ENCODE measurements at places on chromosomes 5 and 9. TPM values are rescaled to one million over a fixed set of nuclear protein-coding genes. Genes with fewer than 3 reads are reported as not detected.

DNA sequence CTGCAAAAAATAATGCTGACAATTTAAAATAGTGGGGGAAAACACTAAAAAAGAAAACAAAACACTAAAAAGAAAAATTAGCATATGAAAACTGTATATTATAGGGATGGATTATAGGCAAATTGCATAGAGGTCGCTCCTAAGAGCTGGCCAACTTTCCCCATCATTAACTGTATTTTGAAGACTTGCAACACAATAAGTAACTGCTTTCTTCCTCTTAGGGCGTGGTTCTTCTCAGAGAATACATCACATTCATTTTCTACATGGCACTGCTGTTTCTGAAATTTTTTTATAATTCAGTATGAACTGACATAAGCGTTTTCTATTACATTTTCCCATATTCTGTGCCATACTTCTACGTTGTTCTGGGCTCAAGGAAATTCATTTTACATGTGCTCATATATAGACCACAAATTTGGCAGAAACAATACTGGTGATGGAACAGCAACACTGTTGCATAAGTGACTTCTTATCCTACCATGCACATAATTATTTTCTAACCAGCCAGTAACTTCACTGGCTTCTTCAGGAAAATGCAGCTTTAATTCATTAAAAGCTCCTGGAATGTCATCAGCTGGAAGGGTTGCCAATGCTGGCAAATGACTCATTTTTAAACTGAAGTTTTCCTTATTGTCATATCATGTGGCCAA is 171.2 kb upstream of the DMAC1 start:
- DNase-seq, result peak; percentile 37

- no peak for DNase-seq
Observed at GRCh38 chr5:3225201-3225960, 370.3 kb upstream of the IRX1 start.

- no peak for DNase-seq
Observed at GRCh38 chr9:15344191-15344590, 37.2 kb upstream of the TTC39B start.

DNA sequence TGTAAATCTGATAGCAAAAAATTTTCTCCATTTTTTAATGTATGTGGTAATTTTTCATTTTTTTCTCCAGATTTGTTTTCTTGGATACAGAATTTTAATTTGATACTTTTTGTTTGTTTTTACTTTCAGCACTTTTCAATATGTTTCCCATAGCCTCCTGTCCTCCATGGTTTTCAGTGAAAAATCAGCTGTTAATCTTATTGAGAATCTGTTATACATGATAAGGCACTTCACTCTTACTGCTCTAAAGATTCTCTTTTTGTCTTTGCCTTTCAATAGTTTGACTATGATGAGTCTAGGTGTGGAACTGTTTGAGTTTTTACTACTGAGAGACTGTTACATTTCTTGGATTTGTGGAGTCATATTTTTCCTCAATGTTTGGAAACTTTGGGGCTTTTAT is 455.7 kb upstream of the NUDT12 start:
- no peak for DNase-seq

- DNase-seq, result no peak
Observed at GRCh38 chr9:109455391-109455790, 42.7 kb downstream of the PTPN3 start.

- no peak for DNase-seq
Observed at GRCh38 chr9:128428644-128429512, 8.2 kb downstream of the CERCAM start.

DNA sequence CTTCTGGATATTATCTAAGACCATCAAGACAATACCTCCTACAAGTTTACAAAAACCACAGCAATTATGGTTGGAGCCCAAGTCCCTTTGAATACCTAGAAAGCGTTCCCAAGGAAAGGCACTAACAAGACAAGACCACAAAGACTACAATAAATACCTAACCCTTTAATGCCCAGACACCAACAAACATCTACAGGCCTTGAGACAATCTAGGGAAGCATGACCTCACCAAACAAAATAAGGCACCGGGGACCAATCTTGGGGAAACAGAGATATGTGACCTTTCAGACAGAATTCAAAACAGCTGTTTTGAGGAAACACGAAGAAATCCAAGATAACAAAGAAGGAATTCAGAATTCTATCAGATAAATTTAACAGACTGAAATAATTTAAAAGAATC is 37.8 kb downstream of the OXCT1 start:
- DNase-seq, result peak; percentile 34

FCN2 gene
- not detected for total RNA-seq

- no peak for DNase-seq
Observed at GRCh38 chr9:105218673-105219072, 25.8 kb upstream of the SLC44A1 start.

IFNA21 gene
- total RNA-seq, result not detected

SAXO1 gene
- under 0.01 TPM for total RNA-seq

CCDC183 gene
- total RNA-seq, result 0.94 TPM

Data from renal cortical epithelial cell (primary cell).